DMS153 (cell line): ENCODE measurements at places on chromosomes 1 and 21.
A peak's percentile ranks its signal among the peaks of the same experiment; 100 is the strongest.

- no peak for DNase-seq
These were observed 18.3 kb downstream of the MAB21L3 start for GRCh38 chr1:116129537-116129936.

GRCh38 chr1:99751877-99752504, 14.4 kb downstream of the FRRS1 start:
- no peak for DNase-seq

DNA sequence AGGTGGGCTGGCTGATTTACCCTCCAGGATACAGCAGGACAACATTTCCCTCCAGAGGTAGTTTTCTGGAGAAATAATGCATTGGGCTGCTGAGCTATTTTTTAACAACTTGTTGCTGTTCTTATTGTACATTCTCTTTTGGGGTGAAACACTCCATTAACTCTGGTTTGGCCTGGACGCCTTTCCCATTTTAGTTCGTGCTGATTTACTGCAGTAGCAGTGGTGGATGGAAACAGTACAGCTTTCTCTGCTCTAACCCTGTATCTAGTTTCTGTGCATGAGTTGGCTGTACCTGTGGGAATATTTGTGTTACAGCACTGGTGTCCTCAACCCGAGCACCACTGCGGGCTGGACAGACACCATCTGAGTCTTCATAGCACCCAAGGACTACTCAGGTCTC, 325.3 kb downstream of the ASTN1 start:
- no peak for DNase-seq

- DNase-seq: no peak
These were observed 28.2 kb upstream of the SLC30A1 start for GRCh38 chr1:211606914-211607753.

- peak; percentile 15 for DNase-seq
These were observed 30.0 kb downstream of the ZMYM4 start for GRCh38 chr1:35298464-35298863.
